ENCODE measurements at places on chromosomes 4 and X.

GRCh38 chr4:4248029-4248884 lies at the start of gene TMEM128:
Gene TMEM128 (minus strand): TSS chr4:4248223. CDS start chr4:4248202, 21 bp downstream.
- peak; percentile 30 for DNase-seq

DNA sequence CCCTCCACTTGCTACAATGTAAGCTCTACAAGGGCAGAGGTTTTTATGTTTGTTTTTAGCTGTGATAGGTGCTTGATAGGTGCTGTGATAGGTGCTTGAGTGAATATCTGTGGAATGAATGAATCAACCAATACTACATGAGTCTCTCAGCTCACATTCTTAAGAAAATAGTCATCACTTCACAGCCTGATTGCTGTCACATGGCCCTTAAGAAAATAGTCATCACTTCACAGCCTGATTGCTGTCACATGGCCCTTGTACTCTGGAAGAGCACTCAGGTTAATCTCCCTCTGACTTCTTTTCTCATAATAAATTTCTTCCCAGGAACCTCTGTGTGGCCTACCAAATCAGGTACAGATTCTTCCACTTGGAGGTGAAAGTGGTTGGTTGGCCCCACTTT lies 335.2 kb downstream of the TENM3 start:
- no peak for DNase-seq

GRCh38 chr4:99088023-99088449 lies 552 bp downstream of the ADH5 start:
- DNase-seq, result no peak

DNA sequence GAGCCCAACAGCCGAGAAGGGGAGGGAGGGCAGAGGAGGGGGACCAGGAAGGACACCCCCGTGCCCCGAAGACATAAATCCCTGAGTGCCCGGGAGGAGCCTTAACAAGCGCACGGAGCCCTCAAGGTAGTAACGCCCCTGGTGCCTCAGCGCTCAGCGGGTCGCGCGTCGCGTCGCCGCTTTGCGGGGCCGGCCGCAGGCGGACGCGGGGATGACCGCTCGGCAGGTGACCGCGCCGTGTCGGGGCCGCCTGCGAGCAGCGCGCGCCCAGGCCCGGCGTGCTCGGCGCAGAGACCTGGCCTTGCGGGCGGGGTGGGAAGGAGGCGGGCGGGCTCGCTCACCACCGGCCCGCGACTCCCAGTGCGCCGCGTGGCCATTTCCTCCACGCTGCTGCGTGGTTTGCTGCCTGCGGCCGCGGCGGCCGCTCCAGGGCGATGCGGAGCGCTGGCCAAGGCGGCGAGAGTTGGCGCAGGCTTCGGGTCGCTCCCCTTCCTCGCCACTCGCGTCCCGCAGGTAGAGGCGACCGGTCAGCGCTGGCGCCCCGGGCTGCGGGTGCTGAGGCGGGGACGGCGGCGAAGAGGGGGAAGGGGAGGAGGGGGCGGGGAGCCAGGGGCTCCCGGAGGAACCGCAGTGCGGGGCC lies 632 bp downstream of the CCSER1 start:
- no peak for DNase-seq

DNA sequence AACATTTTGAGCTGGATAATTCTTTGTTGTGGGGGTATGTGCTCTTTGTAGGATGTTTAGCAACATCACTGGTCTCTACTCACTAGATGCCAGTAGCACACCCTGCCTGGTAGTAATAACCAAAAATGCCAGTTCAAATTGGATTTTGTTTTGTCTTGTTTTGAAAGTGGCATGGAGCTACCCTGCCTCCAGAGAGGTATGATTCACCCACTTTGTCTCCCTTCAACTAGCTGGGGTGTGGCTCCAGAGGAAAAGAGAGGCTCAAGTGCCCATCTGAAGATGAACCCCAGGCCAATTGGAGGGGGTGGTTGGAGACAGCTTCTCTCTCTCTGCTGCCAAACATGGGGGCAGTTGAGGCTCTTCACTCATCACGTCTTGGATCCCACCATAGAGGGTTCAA lies 34.5 kb downstream of the NIPAL1 start:
- DNase-seq, result no peak

DNA sequence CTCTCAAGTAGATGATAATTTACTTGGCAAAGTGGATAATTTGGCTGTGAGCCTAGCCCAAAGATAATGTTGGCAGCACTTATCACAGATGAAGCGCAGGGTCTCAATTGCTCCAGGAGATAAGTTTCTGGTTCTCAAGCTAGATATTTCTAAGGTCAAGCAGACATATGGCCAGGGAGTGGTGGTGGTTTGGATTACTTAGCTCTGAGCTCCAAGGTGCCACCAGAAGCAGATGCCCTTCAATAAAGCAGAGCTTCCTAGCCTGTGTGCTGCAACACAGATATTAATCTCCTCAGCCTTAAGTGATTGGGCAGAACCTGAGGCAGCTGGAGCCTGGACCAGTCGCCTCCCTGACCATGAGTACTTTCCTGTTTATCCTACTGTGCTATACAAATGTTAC lies 79.2 kb upstream of the NALF2 start:
- no peak for DNase-seq

GRCh38 chr4:102423375-102423774 lies 77.8 kb upstream of the NFKB1 start:
- no peak for DNase-seq

DNA sequence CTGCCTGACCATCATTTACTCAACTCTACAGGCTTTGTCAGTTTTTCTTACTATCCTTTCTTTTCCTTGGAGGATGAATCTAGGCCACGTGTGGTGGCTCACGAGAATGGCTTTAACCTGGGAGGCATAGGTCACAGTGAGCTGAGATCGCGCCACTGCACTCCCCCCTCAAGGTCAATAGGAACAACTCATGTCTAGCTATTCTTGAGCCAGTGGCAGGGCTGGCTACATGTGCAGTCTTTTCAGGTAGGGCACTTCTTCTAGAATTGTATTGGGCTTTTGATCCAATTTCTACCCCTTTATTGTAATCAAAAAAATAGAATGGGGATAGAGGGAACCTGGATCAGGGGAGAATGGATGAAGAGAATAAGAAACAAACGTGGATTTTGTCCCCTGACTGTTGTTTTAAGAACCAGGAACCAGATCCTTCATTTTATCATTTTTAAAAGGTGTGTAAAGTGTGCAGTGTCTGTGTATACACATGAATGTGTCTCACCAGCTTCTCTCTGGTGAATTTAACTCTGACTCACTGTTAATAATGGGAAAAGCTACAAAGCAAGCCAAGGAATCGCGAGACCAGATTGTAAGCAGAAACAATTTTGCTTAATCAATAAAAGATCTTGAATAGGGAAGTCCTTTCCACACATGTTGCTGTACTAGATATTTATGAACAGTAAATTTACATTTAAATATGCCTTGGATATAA lies 283.9 kb upstream of the GPC4 start:
- no peak for DNase-seq

- DNase-seq, result no peak
Observed at GRCh38 chrX:19964017-19964710, 26.7 kb downstream of the BCLAF3 start.

DNA sequence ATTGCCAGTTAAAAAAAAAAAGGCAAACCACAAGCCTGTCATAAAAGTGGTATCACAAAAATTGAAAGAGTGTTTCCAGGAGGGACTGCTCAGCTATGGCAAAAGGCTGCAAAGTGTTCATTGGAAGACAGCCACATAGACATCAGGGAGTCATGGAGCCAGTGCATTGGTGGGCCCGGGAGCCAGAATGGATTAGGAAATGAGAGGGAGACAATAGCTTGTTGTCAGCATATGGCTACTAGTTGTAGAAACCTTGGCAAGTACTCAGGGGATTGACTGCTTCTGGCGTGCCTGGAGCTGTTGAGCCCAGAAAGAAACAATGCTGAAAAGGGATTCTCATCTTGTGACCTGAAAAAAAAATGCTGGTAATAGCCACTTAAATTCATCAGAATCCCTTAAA lies 5.0 kb downstream of the GAR1 start:
- DNase-seq, result no peak

DNA sequence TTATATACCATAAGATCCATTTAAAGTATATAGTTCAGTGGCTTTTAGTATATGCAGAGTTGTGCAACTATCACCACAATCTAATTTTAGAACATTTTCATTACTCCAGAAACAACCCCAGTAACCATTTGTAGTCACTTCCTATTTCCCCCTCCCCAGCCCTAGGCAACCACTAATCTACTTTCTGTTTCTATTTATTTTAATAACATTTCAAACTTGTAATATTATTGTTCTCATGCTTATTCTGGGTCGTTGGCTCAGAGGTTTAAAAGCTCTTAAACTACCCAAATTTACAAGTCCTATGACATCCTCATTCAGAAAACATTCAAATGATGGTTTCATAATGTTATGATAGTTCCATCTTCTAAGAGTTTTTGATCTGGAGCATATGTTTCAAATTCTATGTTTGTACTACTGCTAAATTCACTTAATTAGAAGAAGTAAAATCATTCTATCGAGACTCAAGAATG lies 18.4 kb downstream of the XIAP start:
- DNase-seq, result no peak

GRCh38 chrX:75746891-75747639 lies 38.0 kb downstream of the MAGEE2 start:
- DNase-seq, result no peak

GRCh38 chr4:89712141-89712540 lies 124.8 kb downstream of the SNCA start:
- no peak for DNase-seq

DNA sequence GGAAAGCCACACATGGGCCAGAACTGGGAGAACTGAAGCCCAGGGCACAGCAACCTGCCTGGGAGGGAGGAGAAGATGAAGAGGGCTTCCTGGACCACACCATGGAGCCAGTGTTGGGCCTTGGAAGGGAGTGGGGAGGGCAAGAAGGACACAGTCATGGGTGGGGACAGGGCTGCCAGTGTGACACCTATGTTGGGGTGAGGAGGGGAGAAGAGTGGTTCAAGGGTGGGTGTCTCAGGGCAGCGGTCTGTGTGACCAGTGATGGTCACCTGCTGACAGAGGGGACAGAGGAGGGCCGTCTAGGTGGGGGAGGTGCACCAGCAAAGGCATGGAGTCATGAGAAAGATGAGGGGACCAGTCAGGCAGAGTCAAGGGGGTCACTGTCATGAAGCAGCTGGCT lies 13.8 kb downstream of the MAGED2 start:
- no peak for DNase-seq

DNA sequence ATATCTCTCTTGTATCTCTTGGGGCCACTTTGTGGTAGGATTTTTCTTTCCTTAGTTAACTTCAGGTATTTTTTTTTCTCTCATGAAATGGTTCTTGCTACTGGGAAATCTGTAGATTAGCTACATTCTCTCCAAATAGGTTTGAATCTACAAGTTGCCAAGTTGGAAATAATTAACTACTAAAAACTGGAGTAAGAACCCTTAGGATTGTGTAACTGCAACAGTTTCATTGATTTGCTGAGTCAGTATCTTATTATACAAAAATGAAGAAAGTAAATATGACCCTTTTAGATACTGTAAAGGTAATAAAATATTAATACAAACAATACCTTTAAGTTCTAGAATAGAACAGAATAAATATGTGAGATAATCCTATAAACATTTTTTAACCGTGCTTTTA lies 327.9 kb downstream of the CXXC4 start:
- no peak for DNase-seq

- no peak for DNase-seq
Observed at GRCh38 chr4:79255793-79256192, 70.1 kb downstream of the NAA11 start.

- DNase-seq, result no peak
Observed at GRCh38 chr4:156291317-156291716, 337.7 kb upstream of the CTSO start.

- DNase-seq, result no peak
Observed at GRCh38 chr4:153117554-153117953, 86.7 kb upstream of the TRIM2 start.

DNA sequence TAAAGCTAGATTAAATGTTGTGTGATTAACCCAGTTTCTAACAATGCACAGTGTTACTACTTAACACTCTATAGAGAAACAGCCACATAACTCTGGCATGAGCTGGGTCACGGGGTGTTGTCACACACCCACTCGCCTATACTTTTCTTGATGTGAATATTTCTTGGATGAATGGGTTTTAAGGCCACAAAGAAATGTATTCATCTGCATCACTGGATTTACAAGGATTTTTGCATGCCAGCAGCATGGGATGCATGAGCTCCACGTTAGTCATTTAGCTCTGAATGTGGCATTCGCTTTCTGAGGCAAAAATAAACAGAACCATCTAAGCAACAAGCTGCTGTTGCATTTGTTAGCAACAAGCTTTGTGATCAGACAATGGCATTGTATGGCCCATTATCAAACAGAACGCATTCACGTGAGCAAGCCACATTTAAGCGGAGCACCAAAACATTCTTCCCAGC lies 89.7 kb downstream of the LRP2BP start:
- DNase-seq, result no peak

DNA sequence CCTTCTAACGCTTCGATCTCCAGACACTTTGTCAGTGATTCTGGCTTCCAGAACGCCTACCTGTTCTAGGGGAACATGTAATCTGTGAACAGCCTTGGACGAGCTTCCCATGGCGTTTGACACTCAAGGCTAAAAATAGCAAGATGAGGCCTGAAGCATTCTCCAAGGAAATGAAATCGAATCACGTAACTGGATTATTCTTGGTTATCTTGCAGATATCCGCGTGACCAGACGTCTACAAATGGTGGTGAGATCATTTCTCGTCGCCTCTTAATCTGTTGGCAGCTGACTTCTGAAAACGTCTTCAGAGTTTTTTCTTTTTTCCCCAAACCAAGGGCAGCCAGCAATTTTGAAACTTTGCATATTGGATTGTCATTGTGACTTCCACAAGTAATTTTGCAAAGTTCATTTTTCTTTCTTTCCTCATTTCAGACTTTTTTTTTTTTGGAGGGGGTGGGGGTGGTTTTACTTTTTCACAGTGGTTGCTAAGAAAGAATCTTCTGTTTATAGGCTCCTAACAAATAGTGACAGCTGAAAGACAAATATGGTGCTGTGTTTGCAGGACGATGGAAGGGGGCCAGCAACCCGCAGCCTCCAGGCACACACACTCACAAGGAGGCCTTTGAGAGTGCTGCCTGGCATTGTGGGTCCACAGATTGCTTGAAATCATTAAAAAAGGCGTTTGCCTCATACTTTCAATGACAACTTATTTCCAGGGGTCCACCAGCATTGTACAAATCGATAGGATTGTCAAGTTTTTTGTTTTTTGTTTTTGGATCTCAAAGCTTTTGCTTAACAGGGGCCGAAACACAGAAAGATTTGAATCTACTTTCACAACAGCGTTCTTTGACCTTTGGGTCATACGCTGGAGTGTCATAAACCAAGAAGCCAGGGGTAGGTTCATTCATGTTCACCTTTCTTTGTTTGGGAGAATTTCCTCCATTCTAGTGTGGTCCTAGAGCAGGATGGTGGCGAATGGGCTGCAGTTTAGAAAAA lies 32.4 kb upstream of the PDLIM3 start:
- DNase-seq, result no peak

GRCh38 chr4:48974979-48975640 lies 11.0 kb upstream of the CWH43 start:
- no peak for DNase-seq

GRCh38 chrX:153766098-153766817 lies 2.2 kb downstream of the PLXNB3 start:
- DNase-seq, result no peak

GRCh38 chrX:12378706-12379105 lies 240.4 kb downstream of the FRMPD4 start:
- DNase-seq, result no peak

Data from cerebellar nuclear complex (tissue), 1 donor.